ENCODE measurements at places on chromosomes 2 and 18. TPM values are rescaled to one million over a fixed set of nuclear protein-coding genes. Genes with fewer than 3 reads are reported as not detected.

GRCh38 chr18:6616981-6617380 lies 112.5 kb upstream of the ARHGAP28 start:
- no peak for DNase-seq

- no peak for DNase-seq
These were observed 255.0 kb downstream of the CAMKMT start for GRCh38 chr2:44616667-44617155.

DNA sequence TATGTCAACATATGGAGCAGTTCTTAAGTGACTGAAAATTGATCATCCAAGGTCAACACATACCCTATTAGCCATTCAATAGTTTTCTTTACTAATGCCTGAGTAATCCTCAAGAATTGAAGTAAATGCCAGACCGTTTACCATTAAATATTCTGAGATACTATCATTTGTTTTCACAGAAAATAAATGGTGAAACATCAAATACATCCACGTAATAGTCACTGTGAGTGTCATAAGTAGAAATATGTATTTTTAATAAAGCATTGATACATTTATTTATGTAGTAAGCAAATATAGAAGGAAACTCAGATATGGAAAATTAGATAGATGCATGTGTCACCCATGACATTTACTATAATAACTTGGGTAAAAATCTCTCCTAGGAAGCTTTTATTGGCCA lies 927.8 kb upstream of the NRXN1 start:
- DNase-seq = no peak

Gene LCT
- polyA plus RNA-seq = not detected

DNA sequence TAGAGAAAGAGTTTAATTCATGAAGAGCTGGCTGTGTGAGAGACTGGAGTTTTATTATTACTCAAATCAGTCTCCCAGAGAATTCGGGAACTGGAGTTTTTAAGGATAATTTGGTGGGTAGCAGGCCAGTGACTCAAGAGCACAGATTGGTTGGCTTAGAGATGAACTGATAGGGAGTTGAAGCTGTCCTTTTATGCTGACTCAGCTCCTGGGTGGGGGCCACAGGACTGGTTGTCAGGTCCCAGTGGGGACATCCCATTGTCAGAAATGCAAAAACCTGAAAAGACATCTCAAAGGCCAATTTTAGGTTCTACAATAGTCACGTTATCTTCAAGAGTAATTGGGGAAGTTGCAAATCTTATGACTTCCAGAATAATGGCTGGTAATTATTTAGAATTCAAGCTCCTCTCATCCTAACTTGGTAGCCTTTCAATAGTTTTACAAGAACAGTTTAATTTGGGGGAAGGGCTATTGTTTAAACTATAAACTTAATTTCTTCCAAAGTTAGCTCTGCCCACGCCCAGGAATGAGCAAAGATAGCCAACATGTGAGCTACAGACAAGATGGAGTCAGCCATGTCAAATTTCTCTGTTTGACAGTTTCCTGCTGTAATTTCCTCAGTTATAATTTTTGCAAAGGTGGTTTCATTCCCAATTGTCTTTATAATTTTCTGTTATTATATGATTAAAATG lies 149.4 kb upstream of the SLC39A10 start:
- no peak for DNase-seq

Gene TUBA4B
- 0.87 TPM for polyA plus RNA-seq

- no peak for DNase-seq
These were observed 38.8 kb upstream of the ERMN start for GRCh38 chr2:157364257-157364974.

DNA sequence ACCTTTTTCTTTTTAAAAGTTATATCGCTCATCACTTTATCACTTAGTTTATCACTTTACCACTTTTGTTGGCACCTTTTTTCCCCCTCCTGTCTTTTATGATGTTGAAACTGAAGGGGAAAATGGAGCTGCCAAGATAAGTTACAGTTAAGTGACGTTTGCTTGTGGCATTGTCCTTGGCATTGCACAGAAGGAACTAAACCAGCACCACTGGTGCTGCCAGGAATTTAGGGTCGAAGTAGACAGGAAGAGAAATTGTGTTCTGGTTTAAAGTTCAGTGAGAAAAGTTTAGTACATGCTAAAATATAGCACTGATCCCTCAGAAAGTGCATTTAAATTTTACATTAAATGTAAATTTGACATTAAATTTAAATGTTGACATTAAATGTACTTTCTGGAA lies 49.9 kb downstream of the MYO1B start:
- DNase-seq = no peak

GRCh38 chr2:5782103-5782502 lies 89.9 kb downstream of the SOX11 start:
- DNase-seq = no peak

- peak; percentile 64 for DNase-seq
These were observed 49.6 kb upstream of the PAIP2B start for GRCh38 chr2:71276311-71277146.

Gene CKAP2L
- 16.4 TPM for polyA plus RNA-seq

Gene ZAP70
- 2.2 TPM for polyA plus RNA-seq

DNA sequence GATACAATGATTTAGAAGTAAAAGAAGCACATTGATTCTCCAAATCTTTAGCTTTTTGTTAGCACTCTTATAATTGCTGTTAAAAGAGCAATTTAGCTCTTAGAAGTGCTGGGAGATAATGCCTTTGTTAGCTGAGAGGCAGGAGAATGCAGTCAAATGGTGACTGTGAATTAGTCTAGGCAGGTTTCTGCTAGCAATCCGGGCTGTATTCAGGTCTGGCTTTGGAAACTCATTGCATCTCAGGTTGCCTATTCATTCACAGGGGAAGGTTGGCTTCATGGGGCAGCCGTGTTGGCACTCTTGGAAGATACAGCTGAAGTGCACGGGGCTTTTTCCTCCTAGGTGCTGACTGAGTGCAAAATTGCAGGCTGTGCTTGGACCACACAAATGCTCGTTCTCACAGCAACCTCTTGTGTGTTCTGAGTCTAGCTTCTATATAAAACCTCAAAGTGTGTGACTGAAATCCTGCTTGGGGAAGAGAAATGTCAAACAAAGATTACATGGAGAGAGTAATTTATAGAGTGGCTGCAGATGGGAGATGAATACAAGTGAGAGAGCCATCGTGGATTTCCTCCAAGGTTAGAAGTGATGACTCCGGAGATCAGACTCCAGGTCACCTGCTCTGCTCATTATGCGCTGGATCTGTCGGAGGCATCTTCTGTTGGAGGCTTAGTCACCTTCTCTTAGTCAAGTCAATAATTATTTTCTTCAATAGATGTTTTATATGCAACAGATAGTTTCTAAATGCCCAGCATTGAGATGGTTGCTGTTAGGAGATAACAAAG lies 167.8 kb downstream of the PMAIP1 start:
- no peak for DNase-seq

Gene RESP18
- polyA plus RNA-seq = not detected

DNA sequence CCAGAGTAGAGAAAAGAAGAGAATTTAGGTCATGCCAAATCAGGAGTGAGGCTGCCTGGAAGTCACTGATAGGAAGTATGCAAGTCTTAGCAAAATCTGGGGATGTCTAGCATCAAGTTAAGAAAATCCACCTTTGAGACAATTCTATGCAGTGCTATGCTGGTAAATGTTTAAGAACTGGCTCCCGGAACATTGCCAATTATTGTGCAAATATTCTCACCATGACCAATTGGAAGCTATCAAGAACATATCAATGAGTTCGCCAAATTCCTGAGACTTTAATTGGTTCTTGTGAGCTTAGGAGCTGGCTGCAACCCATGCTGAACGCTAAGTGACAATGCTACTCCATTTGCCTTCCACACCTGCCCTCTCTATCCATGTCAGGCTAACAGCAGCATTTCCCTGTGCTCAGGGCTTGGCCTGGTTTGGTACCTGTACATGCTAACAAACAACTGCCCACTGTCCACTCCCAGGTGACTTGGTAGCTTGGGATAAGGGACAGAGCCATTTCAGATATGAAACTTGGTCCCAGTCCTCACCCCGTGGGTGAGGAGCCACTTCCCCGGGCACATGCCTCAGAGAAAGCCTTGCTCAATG lies 172.9 kb upstream of the KLHL29 start:
- DNase-seq = no peak

Gene INHBB
- polyA plus RNA-seq = 0.17 TPM

DNA sequence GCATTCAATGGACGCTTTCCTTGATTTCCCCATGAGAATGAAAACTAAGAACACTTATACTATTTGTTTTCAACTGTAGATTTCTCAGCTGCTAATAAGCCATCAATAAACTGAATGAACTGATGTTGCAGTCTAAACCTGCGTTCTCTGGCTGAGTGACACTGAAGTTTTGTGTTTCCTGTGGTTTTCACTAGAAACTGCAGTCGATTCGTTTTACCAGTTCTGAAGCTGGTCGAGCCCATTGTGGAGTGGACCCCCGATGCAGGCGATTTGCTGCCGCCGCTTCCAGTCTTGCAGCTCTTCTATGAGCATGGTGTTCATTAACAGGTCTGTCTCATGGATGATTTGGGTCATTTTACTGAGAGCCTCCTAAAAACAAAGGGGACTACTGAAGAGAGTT lies 50.6 kb upstream of the STAT1 start:
- DNase-seq = no peak

- no peak for DNase-seq
These were observed 257.4 kb downstream of the IKZF2 start for GRCh38 chr2:212894026-212894425.

GRCh38 chr2:145138626-145139025 lies 618.7 kb upstream of the ZEB2 start:
- DNase-seq = no peak

Gene RAD51AP2
- 0.18 TPM for polyA plus RNA-seq

- no peak for DNase-seq
These were observed 31.9 kb downstream of the SNORC start for GRCh38 chr2:232901736-232902578.

Gene CYP27A1
- 44.6 TPM for polyA plus RNA-seq

Gene GBX2
- polyA plus RNA-seq = 0.68 TPM

GRCh38 chr2:12678186-12678585 lies 38.5 kb upstream of the TRIB2 start:
- no peak for DNase-seq

- no peak for DNase-seq
These were observed 667 bp upstream of the SCYGR4 start for GRCh38 chr2:227616631-227617030.

Gene SERPINB11
- polyA plus RNA-seq = not detected

Gene DLX1
- 0.17 TPM for polyA plus RNA-seq

All from right renal pelvis (tissue), 4 donors.